ENCODE measurements at places on chromosomes 4 and X. TPM values are rescaled to one million over a fixed set of nuclear protein-coding genes. Genes with fewer than 3 reads are reported as not detected.

DNA sequence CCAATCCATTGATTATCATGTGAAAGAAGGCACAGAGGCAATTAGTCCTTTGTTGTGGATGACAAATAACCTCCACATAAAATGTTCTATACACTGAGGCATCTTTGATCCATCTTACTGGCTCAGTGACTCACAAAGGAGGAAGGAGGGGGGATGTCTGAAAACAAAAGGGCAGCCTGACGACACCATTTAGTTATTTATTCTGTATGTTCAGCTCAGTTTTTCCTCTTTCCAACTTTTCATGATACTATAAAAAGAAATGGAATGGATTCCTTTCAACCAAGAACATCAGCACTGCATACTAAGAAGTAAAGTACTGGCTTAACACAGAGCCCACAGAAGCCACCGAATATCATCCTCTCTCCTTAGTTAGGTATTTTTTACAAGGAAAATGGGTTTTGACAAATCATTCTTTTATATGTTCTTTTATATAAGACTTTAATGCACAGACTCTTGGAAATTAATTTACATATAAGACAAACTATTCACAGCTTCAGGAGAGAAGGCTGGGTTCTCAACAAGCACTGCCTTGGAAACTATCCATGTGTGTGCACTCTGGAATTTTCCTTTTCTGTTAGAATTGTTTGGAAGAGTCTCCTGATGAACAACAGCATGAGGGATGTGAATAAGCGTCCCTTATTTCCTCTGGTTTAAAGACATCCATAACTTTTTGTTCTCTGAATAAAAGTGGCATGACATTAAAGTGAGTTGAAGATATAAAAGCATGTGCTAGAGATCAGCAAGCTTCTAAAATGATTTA, 135.6 kb downstream of the TSPAN5 start:
- peak; percentile 63 for DNase-seq

- DNase-seq, result no peak
Measured at GRCh38 chr4:142112451-142112850, 476.1 kb downstream of the IL15 start.

DNA sequence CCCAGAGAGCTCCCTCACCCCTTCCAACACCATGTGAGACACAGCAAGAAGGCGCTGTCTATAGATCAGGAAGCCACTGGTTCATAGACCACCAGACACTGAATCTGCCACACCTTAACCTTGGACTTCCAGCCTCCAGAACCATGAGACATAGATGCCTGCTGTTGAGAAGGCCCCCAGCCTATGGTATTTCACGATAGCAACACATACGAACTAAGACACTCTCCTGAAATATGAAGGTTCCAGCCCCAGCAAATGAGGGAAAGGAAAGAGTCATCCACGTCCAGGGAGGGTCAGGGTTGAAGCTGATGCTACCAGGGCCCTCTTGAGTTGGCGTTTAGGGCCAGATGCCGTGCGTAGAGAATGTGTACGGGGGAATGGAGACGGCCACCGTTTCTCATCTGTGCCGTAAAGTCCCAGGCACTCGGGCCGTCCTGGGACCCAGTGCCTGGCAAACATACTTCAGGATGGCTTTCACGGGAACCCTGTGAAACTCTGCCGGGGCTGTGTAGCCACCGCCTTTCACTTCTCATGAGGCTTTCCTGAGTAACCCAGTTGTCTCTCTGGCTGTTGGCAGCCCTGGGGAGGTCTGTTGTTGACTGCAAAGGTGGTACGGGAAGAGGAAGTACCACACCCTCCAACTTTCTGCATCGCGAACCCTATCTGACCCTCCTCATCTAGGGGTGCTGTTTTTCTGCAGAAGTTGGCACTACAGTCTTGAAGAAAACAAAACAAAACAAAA, 17.7 kb upstream of the P2RY8 start:
- DNase-seq, result no peak

The GABRB1 gene
- not detected for polyA plus RNA-seq

The NAP1L2 gene
- 1.1 TPM for polyA plus RNA-seq

The HTT gene
- polyA plus RNA-seq, result 14.7 TPM

DNA sequence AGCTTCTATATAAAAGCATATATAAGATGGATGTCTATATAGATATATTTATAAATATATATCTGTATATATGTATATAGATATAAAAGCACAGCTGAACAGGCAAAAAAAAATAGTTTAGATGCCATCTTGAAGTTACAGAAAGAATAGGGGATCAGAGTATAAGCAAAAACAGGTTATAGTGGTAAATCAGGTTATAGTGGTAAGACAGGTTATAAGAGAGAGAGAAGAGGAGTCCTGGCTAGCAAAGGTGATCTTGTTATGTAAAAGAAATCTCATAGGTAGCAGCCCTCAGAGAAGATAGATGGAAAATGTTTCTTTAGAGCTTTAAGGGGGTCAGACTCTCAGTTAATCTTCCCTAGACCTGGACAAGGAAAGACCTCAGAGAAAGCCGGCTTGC, 1263.1 kb downstream of the PCDH7 start:
- DNase-seq, result no peak

DNA sequence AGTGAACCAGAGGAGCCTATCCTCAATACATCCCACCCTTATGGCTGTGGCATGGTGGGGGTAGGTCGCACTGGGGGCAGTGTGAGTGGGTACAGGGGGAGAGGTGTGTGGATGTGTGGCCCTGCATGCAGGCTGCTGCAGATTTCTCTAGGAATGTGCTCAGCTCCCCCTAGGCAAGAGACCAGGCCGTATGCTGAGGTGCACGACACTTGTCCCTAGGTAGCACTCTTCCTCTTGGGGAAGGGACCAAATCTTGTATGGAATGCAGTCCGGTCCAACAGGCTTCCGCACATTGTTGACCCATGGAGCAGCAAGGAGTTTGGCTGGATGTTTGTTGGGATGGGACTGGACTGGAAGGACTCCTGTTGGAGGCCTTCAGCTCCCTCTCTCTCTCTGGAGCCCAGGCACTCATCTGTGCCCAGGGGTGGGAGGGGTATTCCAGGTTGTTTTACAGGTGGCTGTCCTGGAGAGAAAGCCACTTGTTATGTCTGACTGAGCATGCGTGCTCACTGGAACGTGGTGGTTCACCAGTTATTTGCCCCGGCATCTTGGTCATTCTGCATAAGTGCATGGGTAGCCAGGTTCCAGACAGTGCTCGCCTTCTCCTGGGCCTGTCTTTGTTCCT, 55.1 kb downstream of the NBDY start:
- DNase-seq, result no peak

DNA sequence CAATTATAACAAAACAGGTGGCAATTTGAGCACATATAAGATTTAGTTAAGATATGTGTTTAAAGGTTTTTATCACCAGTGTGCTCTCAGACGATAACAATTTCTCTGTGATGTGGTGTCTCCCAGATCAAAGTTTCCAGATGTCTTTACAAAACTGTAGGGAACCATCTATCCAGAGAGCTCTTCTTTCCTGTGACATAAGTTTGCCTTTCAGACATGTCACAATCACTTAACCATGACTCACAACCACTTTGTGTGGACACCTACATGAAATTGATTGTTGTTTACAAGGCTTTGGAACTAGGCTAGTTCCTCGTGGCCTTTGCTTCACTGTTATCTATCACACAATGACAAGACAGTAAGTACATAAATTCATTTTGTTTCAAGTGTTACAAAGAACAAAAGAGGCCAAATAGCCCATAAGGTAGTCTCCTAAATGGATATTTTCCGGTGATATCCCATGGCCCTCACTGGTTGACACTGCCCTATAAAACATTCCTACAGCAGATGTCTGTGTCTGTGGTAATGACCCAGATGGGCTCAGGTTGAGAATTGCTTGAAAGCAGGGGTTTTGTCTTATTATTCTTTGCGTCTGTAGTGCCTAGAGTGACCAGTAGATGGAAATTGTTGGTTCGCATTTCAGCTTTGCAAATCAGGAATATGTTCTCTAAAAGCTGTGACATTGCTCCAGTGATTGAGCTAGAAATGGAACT, 297.8 kb upstream of the FAM241A start:
- no peak for DNase-seq

DNA sequence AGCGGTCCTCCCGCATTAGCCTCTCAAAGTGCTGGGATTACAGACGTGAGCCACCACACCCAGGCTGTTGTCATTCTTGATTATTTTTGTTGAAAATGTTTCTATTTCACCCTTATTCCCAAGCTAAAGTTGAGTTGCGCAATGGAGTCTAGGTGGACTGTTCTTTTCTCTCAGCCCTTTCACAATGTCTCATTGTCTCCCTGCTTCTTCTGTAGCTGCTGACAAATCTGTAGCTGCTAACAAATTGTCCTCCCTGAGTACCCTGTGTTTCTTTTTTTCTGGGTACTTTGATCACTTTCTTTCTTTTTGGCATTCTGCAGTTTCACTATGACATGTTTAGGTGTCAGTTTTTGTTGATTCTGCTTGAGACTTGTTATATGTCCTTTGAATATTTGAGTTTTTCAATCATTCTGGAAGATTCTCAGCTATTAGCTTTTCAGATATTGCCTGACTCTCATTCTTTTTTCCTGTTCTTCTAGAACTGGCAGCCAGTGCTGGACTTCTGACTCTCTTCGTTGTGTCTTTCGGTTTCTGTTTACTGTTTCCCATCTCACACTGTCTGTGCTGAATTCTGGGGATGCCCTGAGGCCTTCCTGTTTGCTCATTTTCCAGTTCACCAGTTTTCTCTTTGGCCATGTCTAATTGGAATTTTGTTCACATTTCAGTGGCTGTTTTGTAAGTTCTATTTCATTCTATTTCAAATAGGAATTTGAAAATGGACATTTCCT, 6.6 kb downstream of the ABCD1 start:
- DNase-seq, result no peak

GRCh38 chrX:40445691-40446090, 135.1 kb upstream of the ATP6AP2 start:
- no peak for DNase-seq

The TMPRSS11A gene
- not detected for polyA plus RNA-seq

- DNase-seq, result no peak
Measured at GRCh38 chr4:80171251-80171650, 26.1 kb upstream of the PRDM8 start.

DNA sequence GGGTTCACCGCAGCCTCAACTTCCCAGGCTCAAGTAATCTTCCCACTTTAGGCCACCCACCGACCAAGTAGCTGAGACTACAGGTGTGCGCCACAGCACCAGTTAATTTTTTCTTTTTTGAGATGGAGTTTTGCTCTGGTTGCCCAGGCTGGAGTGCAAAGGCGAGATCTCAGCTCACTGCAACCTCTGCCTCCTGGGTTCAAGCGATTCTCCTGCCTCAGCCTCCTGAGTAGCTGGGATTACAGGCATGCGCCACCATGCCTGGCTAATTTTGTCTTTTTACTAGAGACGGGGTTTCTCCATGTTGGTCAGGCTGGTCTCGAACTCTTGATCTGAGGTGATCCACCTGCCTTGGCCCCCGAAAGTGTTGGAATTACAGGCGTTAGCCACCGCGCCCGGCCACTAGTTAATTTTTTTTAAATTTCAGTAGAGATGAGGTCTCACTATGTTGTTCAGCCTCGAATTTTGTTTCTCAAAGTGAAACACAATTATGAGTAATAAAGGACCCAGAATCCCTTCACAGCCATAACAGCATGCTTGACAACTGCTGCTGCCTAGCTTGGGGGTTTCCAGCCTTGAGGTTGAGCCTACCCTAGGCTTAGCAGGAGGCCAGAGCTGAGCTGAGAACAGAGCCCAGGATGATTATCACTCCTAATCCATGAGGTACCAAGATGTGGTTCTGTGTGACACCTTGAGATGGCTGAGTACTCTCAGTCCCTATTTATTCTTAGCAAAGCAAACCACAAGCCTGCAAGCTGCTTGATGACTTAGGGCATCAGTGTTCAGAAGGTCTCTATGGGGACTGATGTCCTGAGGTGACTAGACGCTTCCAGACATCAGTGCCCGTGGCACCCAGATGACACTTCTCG, 41.6 kb upstream of the NKRF start:
- no peak for DNase-seq

DNA sequence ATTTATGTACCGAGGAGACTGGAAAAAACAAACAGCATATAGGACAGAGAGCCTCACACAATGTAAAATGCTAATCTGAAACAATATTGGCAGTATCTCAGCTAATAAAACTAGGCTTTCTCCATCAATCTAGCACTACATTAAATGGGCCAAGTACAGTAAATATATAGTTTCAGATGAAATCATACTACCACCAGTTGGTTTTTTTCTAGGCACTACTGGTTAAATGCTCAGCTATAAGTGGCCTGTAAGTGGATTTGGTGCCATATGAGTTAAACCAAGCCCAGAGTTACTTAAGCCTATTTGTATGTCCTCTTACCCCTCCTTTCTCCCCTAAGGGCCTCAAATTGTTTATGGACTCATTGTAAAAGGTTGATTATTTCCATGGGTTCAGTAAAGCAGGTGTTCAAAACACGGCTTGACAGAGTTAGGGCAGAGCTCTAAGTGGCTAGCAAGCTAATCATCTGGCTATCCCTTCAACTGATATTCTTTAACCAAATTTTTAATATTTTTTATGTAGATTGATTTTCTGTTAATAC, 57.5 kb downstream of the FAM13A start:
- no peak for DNase-seq

The H2BW2 gene
- polyA plus RNA-seq, result not detected

DNA sequence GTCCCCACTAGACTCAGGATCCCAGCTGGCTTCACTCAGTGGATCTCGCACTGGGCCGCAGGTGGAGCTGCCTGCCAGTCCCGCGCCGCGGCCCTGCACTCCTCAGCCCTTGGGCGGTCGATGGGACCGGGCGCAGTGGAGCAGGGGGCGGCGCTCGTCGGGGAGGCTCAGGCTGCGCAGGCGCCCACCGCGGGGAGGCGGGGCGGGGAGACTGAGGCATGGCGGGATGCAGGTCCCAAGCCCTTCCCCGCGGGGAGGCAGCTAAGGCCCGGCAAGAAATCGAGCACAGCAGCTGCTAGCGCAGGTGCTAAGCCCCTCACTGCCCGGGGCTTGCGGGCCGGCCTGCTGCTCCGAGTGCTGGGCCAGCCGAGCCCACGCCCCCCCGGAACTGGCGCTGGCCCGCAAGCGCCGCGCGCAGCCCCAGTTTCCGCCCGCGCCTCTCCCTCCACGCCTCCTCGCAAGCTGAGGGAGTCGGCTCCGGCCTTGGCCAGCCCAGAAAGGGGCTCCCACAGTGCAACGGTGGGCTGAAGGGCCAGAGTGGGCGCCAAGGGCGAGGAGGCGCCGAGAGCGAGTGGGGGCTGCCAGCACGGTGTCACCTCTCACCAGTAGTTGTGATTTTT, 1038.0 kb downstream of the PCDH19 start:
- DNase-seq, result no peak

- peak; percentile 74 for DNase-seq
Measured at GRCh38 chr4:159547645-159548308, 444.9 kb downstream of the RAPGEF2 start.

DNA sequence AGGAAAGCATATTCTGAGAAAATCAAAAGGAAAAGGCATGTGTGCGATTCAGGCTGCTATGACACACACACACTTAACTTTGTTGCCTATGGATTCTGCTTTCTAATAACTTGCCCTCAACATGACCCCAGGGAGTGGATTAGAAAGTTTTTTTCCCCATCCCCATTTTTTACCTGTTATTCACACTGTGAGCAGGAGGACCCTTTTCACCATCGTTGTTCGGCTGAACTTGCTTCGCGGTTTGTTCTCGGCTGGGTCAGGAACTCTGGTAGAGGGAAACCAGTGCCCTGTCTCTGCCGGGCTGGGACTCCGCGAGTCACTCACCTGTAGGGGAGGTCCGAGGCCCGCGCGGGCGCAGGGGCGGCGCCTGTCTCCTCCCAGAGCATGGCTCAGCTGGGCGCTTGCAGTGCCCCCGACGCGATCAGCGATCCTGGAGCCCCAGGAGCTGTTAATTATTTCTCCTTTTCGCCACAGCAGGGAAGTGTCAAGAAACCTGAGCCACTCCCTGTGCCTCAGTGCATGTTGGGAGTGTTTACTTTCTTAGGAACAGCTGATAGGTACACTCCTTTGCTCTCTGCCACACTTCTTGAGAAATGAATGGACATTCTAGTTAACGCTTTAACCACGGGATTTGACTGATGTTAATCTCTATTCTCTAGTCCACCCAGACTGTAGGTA, at the start of gene RASSF6:
Gene RASSF6, minus strand, starts transcription at position 322 of the 678 bp plus-strand sequence. CDS start 8,641 bp downstream, outside the sequence.
- peak; percentile 91 for DNase-seq

The TRIM61 gene
- polyA plus RNA-seq, result not detected

All from mammary epithelial cell (primary cell).